RPMI7951 (cell line): ENCODE measurements at places on chromosomes 2 and 18.

GRCh38 chr2:31420936-31421335 is 6.4 kb upstream of the XDH start:
- DNase-seq: peak; percentile 76

- peak; percentile 38 for DNase-seq
Measured at GRCh38 chr2:9256570-9257043, 50.0 kb downstream of the ASAP2 start.

GRCh38 chr2:42748840-42749239 is 15.1 kb downstream of the OXER1 start:
- no peak for DNase-seq

- no peak for DNase-seq
Measured at GRCh38 chr2:66845307-66845706, 410.4 kb downstream of the MEIS1 start.

GRCh38 chr2:240750409-240750808 is 58.7 kb downstream of the AQP12A start:
- no peak for DNase-seq

- no peak for DNase-seq
Measured at GRCh38 chr18:2535419-2535910, 35.8 kb downstream of the METTL4 start.

- no peak for DNase-seq
Measured at GRCh38 chr18:69205925-69206324, 194.8 kb upstream of the DOK6 start.

DNA sequence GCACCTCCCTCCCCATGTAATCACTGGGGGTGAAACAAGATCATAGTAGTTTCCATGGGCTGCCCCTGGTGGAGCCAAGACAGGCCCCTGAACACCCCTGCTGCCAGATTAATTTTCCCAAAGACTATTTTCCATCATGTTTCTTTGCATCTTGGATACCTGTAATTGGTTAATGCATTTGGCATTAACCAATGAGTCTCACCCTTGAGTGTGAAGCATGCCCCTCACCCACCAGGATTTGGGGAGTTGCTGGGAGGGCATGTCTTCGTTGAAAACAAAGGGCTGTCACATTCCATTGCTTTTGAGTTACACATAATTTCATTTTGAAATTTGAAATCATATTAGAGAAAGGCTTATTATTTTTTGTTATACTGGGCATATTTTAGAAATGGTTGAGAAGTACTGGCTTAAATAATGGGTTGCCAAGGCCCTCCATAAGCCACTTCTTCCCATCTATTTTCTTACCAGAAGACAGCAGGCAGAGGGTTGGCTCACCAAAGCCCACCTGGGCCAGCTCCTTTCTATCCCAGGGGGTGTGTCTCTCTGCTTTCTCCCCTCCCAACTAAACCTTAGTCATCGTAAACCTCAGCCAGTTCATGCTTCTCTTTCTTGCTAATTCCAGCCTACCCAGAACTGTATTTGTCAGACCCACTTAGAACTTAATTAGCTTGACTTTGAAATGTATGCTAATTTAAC is 51.8 kb downstream of the ATIC start:
- no peak for DNase-seq

DNA sequence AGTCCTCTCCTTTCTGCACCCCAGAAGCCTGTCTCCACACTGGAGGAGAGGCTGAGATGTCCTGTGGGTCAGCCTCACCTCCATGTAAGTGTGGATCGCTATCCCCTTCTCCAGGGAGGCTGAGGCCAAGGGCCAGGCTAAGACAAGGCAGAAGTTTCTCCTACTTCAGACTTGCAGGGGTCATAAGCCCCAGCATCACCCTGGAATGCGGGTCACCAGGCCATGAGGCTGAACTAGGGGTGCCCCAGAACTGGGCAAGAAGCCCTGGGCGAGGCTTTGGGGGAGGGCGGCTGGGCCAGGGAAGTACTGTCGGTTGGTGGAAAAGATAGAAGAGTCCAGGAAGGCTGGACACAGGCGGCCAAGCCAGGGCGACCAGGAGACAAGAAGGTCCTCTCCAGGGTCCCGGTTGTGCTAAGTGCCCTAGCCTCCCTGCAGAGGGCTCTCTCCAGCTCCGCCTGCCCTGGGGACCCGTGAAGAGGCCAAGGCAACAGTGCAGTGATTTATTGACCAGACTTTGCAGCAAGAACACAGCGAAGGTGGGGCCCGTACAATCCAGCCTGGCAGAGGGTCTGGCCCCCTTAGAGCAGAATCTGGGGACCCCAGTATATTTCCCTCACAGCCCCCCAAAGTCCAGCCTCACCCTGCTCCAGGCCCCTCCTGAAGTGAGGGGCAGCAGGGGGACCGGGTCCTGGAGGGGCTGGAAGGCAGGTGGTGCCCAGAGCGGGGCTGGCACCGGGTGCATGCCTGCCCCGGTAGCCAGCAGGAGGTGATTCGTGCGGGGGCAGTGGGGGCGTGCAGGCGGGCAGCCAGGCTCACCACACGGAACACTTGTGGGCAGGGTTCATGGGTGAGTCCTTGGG is 8.1 kb downstream of the ECEL1 start:
- no peak for DNase-seq

GRCh38 chr2:113123726-113124125 is 3.7 kb upstream of the IL1RN start:
- DNase-seq: no peak

GRCh38 chr2:156470975-156471583 is 34.9 kb downstream of the GPD2 start:
- DNase-seq: no peak

- no peak for DNase-seq
Measured at GRCh38 chr2:85807756-85808155, 54.0 kb downstream of the ATOH8 start.

DNA sequence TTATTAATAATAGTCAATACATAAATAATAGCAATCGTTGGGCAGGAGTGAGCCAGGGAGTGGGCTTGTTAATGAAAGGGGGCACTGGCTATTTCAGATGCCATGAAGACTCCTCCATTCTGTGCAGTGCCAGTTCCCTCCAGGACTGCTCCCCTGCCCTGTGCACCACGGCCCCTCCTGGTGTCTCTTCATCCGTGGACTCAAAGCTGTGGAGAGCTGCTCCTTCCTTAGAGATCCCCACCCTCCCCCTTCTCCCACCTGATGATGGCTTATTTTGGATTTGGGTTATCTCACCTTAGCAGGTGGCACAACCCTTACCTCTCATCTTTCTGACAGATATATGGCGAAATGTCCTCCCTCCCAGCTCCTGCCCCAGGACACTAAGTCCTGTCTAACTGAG is 3.1 kb upstream of the CELF4 start:
- no peak for DNase-seq

- DNase-seq: no peak
Measured at GRCh38 chr2:147293991-147294824, 550.6 kb upstream of the ACVR2A start.

- no peak for DNase-seq
Measured at GRCh38 chr2:174324530-174324929, 10.2 kb upstream of the SP9 start.

DNA sequence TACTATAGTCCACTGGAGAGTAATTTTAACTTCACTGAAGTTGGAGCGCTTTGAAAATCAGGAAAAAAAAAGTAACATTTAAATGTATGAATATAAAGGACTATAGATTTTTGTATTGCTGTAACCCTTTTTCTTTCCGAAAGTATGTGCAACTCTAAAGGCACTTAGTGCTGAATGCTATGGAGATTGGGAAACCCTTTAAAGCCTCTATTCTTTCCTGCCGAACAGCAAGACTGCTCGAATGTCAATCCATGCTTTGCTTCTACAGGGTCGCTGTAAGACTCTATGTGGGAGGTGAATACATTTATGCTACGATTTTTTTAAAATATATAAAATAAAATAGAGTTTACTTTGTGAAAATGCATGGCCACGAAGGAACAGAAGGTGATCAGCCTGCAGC is 825 bp downstream of the GRB14 start:
- DNase-seq: no peak

GRCh38 chr18:56741685-56742084 is 90.5 kb downstream of the WDR7 start:
- no peak for DNase-seq

DNA sequence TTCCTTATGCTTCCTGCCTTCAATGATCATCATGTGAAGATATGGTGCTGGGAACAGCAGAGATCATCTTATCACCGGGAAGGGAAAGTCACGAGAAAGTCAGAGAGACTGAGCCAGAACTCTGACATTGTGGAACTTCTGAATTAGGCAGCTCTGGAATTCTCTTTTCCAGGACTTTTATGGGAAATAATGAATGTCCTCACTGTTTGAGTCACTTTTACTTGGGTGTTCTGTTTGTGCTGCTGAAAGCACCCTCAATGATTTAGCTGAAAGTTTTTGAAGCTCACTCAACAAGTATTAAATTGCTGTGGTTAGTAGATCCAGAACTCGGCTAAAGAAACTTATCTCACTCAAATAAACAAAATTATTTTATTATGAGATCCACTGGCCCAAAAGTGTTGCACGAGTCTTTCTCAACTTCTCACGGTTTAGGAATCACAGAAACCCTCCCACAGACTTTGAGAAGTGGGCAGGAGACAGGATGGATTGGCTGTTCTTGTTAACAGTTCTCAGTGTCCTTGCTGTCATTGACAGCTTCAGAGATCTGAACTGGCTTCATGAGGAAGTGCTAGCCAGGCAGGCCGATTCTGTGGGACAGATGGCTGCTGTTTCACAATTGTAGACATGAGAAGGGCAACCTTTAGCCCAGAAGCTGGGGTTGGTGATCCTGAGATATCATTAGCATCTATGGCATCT is 26.4 kb upstream of the ATRAID start:
- no peak for DNase-seq

DNA sequence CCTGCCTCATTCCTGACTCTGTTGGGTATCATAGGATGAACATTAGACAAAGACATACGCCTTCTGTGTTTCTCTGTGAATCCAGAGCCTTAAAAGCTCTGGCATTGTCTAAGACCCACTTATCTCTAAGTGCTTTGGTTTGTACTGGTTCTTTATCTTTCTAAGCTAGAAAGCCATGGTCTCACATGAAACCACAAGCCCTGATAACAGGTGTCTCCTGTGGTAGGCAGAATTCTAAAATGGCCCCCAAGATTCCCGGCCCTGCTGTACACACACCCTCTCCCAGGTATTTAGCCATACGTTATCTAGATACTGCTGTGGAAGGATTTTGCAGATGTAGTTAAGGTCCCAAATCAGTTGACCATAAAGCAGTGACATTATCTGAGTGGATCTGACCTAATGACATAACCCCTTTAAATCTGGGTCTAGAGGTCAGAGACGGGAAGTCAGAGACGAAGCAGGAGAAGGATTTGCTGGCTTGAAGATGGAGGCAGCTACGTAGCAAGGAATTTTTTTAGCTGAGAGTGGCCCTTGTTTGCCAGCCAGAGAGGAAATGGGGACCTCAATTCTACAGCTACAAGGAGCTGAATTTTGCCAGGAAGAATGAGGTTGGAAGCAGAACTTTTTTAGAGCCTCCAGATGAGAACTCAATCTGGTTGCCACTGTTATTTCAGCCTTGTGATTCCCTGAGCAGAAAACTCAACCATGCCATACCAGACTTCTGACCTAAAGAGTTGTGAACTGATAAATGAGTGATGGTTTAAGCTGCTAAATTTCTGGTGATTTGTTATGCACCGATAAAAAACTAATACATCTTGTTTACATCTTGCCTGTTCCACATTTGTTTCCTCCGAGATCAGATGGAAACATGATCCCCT is 186.7 kb downstream of the CAMKMT start:
- DNase-seq: no peak

DNA sequence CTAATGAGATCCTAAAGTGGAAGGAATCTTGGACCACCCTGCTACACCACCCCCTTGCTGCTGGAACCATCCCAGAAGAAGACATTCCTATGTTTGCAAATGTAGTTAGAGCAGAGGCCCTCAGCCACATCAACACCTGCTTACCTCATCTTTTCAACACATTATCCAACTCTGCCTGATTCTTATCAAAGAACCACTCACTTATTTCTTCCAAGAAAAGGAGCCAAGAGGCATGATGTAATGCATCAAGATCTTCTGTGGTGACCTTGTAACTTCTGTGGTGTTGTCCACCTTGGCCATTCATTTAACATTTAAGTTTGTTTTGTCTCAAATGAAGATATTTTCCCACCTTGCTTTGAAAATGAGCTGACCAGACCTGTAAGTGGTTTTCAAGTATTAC is 338.1 kb downstream of the CTNNA2 start:
- DNase-seq: no peak

GRCh38 chr2:176508374-176508773 is 239.1 kb downstream of the MTX2 start:
- no peak for DNase-seq

- no peak for DNase-seq
Measured at GRCh38 chr2:168244318-168244717, 3.1 kb downstream of the STK39 start.

GRCh38 chr18:26017929-26018328 is 72.5 kb downstream of the SS18 start:
- DNase-seq: no peak

DNA sequence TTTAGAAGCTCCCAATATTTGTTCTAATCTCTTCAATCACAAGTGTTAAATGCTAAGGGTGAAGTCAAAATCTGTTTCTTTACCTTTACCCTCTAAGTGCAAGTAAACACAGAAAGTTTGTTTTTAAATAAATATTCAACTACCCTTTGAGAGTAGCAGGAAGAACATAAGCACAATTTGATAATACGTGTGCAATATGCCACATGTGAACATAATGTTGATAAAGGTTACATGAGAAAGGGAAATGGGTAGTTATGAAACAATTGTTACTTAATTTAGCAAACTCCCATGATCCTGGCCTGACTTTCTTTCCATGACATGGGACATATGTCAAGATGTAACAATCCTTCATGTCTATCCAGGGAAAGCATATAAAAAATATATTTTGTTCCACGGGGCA is 7.1 kb downstream of the SPRED2 start:
- DNase-seq: no peak

- peak; percentile 93 for DNase-seq
Measured at GRCh38 chr2:109208071-109208950, 79.3 kb downstream of the SH3RF3 start.

- no peak for DNase-seq
Measured at GRCh38 chr2:201947287-201947686, 86.4 kb upstream of the FZD7 start.

DNA sequence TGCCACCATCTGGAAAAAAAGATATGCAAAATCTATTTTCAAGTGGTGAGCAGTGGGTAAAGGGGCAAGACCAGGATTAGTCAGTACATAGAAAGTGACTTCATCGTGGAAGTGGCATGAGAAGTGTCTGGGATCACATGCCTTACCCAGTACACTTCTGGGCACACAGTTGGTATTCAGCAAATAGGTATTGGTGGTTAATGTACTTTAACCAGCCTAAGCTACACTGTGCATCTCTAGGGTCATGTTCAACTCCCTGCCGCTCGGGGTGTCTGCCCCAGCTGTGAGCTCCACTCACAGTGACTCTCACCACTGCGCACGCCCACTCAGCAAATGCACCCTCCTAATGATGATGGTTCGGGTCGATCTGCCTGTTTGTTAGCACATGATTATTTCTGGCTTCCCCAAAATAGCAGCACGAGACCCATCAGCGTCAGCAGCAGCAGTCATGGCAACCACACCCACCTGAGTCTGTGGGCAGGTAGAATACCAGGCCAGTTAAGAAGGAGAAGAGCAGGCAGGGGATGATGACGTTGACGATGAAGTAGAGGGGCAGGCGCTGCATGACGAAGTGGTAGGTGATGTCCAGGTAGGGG is 11.1 kb downstream of the CHRNA1 start:
- DNase-seq: no peak

GRCh38 chr2:150166313-150167051 is 321.0 kb downstream of the RND3 start:
- DNase-seq: peak; percentile 86
